ENCODE measurements at places on chromosomes 5 and 9.

- no peak for DNase-seq
Measured at GRCh38 chr9:126461608-126462007, 135.0 kb downstream of the MVB12B start.

- DNase-seq = no peak
Measured at GRCh38 chr9:16618524-16618923, 251.9 kb downstream of the BNC2 start.

DNA sequence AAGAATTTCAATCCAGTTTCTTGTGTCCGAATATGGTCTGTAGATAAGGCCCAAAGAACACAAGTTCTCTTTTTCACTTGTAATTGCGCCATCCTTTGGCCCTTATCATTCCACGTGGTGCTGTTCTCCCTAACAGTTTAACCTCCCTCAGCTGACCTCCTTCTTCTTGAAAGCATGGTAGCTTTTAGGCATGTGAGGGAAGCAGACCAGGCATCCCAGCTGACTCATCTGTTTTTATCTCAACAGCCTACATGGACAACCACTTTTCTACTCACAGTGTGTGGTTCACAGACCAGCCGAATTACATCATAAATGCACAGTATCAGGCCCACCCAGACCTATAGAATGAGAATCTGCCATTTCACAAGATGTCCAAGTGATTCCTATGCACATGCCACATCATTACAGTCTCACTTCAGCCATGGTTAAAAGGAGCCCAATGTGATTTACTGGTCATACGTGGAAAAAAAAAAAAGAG is 26.9 kb upstream of the PLIN2 start:
- DNase-seq = peak; percentile 34

DNA sequence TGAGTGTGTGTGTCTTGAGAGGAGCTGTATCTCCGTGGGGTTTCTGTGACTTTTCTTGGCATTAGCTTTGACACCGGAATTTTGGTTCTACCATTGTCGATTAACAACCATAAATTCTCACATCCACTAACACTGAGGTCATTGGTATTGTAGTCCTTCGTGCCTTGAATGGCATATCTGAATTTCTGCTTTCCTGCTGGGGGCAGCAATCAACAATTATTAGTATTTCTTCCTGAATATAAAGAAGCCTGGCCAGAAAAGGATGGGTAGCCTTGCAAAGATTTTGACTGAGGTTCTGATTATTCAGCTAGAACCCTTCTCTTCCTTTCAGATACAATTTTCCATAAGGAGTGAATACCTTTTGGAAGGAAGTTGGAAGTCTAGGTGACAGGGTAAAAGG is 33.5 kb upstream of the SHOC1 start:
- DNase-seq = peak; percentile 12

DNA sequence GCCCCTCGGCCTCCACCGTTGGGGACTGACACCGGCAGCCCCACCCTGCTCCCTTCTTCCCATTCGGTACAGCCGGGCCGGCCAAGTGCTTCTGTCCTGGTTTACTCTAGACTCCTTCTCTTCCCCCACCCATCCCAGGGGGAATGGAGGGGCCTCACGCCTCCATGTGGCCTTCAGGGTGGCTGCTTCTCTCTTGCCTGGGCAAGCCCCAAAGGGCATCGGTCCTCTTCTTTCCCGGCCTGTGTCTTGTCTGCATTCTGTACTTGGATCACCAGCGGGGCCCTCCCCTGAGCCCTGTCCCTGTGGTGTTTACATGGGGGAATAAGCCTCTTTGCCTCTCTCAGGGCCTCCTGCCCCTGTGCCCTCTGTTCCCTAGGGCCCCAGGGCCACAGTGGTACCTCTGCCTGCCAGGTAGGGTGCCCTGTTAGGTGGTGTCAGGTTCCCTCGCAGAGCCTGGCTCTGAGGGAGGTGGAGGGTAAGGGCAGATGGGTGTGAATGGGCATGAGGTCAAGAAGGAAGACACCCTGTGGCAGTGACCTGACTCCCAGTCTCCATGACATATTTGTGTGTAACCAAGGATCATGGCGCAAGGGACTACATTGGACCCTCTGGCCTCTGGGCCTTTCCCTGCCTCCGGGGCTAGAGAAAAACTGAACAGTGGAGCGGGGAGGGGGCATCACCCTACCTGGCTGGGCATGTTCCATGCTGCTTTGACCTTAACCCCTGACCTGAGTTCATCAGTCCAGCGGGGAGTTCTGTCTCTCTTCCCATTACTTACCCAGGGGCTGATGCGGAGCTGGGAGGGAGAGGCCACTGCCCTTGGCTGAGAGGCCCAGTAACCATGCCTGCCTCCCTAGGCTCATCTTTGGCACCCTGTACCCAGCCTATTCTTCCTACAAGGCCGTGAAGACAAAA is 1.6 kb downstream of the REEP2 start:
- no peak for DNase-seq

GRCh38 chr9:131633491-131634031 is 88.2 kb downstream of the PRRT1B start:
- DNase-seq = no peak

Data from tibial nerve (tissue), 4 donors.